ENCODE measurements at places on chromosomes 4 and X. TPM values are rescaled to one million over a fixed set of nuclear protein-coding genes. Genes with fewer than 3 reads are reported as not detected.

DNA sequence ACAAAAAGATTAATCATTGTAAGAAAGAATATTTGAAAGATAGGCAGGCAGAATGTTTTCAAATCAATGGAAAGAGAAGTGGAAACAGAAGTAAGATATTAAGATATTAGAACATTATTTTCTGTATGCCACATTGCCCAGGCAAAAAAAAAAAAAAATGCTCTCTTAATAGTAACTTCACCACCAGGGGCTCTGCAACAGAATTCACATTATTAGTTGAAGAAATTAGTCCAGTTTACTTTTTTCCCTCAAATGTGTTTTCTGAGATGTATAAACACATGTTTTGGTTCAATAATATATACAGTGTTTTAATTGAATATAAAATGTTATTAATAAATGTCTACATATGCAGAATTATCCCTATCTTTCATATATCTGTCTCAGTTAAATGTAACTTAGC is 78.0 kb upstream of the ADAD1 start:
- no peak for DNase-seq

The SYP gene
- 2.6 TPM for total RNA-seq

DNA sequence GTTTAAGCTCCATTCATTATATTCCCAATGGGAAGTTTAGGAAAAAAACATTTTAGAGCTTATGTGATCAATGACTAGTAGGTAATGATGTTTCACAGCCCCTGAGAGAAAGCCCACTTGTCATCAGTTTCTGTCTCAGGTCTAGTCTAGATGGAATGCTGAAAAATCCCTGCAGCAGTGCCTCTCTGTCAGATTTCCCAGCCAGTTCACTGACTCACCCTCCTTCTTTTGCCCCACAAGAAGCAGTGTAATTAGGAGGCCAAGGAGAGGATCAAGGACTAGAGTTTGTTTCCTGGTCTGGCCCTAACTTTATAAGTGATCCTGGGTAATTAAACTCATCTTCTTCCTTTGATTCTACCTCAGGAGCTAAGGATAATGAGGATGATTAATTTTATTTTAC is 118.7 kb upstream of the ANXA3 start:
- DNase-seq, result no peak

The SLC38A5 gene
- 86.0 TPM for total RNA-seq

DNA sequence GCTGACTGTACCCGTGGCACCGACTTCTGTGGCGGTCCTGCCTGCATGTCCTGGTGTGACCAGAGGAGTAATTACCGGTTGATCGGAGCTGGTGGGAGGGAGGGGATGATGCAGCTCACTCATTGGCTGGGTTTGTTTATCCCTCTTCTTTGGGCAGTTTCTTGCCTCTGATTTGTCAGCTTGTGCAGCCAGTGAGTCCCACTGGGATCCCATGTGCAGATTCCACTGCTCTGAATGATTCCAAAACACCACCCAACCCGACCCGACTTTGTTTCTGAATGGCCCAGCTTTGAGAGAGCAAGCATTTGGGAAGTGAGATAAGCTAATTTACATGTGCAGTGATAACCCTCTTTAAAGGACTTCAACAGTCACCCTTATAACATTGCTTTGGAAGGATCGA is 13.8 kb downstream of the FHDC1 start:
- DNase-seq, result no peak

DNA sequence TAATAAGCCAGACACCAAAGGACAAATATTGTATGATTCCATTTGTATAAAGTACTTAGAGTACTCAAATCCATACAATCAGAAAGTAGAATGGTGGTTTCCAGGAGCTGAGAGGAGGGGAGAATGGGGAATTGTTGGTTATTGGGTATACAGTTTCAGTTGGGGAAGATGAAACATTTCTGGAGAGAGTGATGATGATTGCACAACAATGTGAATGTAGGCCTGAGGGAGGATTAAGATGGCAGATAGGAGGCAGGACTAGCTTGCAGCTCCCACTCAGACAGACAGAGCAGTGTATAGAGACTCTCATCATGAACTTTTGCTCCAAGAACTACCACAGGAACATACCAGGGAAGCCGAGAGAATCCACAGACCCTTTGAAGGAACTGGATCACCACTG is 75.7 kb upstream of the PAK3 start:
- DNase-seq, result no peak
